ENCODE measurements at places on chromosomes 1 and 21.

DNA sequence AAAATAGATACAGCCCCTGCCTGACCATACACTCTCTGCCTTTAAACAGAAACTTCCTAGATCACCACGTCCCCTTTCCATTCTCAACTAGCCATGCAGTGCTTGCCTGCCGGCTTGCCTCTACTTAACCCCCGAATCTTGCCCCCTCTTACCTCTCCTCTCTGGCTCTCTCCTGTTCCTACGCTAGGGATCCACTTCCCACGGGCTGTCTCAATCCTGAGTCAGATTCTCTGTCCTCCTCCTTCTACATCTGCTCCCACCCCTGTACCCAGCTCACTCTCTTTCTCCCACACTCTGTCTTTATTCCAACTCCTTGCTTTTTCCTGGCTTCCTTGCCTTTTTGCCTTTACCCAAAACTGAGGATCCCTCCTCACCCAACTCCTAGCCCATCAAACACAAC is 29.3 kb downstream of the ATF3 start:
- DNase-seq: no peak

- DNase-seq: no peak
Observed at GRCh38 chr1:210407887-210408252, 79.2 kb downstream of the HHAT start.

- peak; percentile 67 for DNase-seq
Observed at GRCh38 chr1:210301615-210302000, 27.1 kb upstream of the HHAT start.

DNA sequence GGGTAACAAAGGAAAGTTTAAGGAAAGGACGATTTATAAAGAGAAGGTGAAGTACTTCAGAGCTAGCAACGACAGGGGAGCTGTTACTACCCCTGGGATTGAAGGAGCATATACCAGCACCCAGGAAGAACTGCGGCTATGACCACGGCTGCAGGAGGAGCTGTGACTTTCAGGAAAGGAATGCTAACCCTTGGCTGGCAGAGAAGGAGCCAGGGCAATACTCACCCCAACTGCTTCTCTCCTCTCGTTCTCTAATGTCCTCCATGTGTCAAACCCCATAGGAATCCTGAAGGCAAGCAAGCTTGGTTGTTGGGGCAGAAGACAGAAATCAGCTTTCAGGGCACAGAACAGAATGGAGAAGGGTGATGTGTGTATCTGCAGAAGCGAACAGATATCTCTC is 120.5 kb downstream of the TMEM53 start:
- DNase-seq: no peak

GRCh38 chr1:158003406-158003800 is 10.0 kb downstream of the KIRREL1 start:
- DNase-seq: no peak

DNA sequence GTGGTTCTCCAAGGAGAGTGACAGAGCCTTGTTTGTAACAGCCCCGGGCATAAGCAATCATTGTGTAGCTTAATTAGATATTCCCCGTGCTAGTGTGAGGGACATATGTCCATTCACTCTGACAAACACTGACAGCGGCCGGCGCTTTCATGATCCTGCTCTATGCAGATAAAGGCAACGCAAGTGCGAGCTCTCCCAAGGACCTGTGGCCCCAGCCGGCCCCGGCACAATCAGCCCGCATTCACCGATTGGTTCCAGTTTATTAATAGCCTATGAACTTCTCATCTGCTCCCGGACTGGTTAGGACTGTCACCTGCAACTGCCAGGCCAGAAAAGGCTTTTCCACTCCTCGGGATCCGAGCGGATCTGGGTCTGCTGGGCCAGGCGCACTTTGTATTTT is 18.0 kb upstream of the OLIG1 start:
- DNase-seq: no peak

GRCh38 chr1:244955661-244956060 is 91.3 kb upstream of the HNRNPU start:
- DNase-seq: no peak

- DNase-seq: no peak
Observed at GRCh38 chr1:230043081-230043480, 24.0 kb upstream of the GALNT2 start.

DNA sequence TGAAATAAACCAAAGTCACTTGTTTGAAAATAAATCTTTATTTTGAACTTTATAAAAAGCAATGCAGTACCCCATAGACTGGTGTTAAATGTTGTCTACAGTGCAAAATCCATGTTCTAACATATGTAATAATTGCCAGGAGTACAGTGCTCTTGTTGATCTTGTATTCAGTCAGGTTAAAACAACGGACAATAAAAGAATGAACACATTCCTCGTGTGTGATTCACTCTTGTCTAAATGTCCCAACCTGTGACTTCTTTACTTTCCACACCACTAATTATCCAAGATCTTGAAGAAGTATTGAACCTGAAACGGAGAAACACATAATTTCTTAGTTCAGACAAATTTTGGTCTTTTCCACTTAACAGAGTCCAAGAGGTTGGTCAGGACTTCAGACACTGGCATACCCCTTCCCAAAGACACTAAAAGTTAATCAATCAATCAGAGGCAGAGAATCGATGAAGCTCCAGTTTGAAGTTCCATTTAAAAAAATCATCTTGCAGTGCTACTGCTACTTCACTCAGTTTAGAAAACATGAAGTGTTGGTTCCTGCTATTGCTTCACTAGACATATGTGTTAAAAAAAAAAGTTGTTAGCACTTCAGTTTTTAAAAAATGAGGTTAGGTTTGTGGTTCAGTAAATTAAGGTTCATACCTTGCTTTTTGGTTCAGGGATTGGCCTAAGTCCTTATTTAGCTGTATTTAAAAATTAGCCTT is 26.2 kb downstream of the ATP1B1 start:
- DNase-seq: no peak

- no peak for DNase-seq
Observed at GRCh38 chr1:101239095-101240040, 2.5 kb downstream of the S1PR1 start.

- DNase-seq: no peak
Observed at GRCh38 chr1:180854456-180854855, 58.2 kb upstream of the KIAA1614 start.

GRCh38 chr1:192689459-192689858 is 53.5 kb downstream of the RGS13 start:
- no peak for DNase-seq

DNA sequence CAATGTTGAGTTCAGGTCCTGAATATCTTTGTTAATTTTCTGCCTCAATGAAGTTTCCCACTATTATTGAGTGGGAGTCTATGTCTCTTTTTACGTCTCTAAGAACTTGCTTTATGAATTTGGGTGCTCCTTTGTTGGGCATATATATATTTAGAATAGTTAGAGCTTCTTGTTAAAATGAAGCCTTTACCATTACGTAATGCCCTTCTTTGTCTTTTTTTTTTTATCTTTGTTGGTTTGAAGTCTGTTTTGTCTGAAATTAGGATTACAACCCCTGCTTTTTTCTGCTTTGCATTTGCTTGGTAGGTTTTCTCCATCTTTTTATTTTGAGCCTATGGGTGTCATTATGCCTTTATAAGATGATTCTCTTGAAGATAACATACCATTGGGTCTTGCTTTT is 10.9 kb downstream of the CLCA4 start:
- no peak for DNase-seq

- no peak for DNase-seq
Observed at GRCh38 chr1:173100476-173101107, 49.9 kb upstream of the TNFSF18 start.

- no peak for DNase-seq
Observed at GRCh38 chr21:32322103-32322502, 23.4 kb downstream of the MRAP start.

DNA sequence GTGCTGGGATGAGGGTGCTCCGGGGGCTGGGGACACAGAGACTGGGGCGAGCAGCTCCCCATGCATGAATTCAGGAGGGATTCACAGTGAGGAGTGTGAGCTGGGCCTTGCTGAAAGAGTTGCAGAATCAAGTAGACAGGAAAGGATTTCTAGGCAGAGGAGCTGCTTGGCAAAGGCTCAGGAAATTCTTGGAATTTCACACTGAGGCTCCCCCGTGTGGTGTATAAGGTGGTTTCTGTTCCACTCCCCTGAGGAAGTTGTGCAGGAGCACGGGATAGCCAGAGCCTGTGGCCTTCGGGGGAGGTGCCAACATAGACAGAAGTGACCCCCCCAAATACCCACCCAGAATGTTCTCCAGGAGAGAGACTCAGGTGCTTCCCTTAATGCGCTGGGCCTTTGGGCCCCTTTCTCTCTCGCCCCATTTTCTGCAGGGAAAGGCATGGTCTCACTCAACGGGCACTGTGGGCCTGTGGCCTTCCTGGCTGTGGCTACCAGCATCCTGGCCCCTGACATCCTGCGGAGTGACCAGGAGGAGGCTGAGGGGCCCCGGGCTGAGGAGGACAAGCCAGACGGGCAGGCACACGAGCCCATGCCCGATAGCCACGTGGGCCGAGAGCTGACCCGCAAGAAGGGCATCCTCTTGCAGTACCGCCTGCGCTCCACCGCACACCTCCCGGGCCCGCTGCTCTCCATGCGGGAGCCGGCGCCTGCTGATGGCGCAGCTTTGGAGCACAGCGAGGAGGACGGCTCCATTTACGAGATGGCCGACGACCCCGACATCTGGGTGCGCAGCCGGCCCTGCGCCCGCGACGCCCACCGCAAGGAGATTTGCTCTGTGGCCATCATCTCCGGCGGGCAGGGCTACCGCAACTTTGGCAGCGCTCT is 58.5 kb upstream of the ACTL8 start:
- peak; percentile 33 for DNase-seq

DNA sequence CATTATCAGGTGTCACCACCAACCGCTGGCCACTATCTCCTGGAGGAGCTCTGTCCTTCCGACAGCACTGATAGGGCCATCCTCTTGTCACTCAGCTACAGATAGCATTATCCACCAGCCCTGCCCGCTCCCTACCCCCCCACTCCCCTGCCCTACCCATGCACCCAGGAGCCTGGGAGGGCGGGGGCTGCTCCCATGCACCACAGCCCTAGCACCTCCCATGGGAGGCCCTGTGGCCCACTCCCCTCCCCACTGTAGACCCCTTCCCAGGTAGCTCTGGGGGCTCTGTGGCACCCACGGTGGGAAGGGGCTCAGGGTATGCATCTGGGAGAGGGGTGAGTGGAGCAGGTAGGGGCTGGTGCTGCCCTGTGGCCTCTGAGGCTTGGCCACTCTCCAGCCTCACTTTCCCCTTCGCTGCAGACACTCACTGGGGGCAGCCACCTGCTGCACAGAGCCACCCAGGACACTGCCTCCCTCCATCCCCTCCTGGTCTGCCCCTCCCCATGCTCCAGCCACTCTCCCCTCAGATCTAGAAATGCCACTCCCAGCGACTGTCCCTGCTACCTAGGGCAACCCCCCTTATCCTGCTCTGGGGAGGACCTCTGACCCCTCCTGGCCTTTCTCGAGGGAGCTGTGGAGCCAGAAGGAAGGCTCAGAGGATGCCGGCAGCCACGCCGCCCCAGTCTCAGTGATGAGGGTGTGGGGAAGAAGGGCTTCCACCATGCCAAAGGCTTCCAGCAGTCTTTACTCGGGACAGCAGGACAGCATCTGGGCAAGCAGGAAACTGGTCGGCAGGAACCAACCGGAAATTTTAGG is 58.5 kb downstream of the WNT9A start:
- no peak for DNase-seq

GRCh38 chr1:177973585-177973984 is 3.7 kb upstream of the SEC16B start:
- no peak for DNase-seq

DNA sequence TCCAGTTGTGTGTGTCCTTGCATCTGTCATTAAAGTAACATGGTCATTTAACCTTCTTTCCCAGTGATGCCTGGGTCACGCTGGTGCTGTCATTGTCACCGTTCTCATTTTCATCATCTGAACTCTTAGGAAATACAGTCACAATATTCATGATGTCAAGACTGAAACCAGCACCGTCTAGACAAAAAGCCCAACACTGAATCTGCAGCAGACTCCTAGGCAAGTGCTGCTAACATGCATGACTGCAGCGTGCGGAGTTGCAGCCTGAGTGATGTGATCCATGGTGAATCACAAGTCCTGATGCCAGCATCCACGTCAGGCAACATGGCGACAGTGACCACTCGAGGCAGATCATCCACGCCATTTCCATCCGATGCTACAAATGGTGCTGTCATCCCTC is 37.6 kb downstream of the MRPL37 start:
- no peak for DNase-seq

GRCh38 chr1:225655509-225656258 is 2.8 kb upstream of the ENAH start:
- no peak for DNase-seq

- no peak for DNase-seq
Observed at GRCh38 chr1:225908013-225908640, 15.9 kb downstream of the PYCR2 start.

DNA sequence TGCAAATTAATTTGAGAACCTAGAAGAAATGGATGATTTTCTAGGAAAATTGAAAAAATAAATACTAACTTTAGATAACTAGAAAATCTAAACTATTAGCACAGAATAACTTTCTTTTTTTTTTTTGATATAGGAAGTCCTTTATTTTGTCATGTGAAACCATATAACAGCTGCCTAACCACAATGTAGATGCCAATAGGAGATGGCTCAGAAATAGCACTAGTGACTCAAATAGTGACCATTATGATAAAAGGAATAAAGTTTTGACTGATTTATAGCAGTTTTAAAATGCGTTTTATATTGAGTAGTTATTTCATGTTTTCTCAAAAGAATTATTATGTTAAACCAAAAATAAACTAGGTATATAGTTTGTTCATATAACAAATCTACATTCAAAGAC is 158.0 kb upstream of the CACYBP start:
- DNase-seq: no peak

GRCh38 chr1:200969726-200970561 is 53.6 kb downstream of the KIF21B start:
- DNase-seq: no peak

GRCh38 chr1:220684890-220685289 is 5.3 kb upstream of the C1orf115 start:
- DNase-seq: peak; percentile 41

- no peak for DNase-seq
Observed at GRCh38 chr1:59061876-59062275, 235.0 kb upstream of the FGGY start.

- DNase-seq: no peak
Observed at GRCh38 chr1:29859126-29859525, 622.8 kb downstream of the PTPRU start.

All from NCI-H1694 (cell line).